ENCODE measurements at places on chromosomes 11 and 22.

DNA sequence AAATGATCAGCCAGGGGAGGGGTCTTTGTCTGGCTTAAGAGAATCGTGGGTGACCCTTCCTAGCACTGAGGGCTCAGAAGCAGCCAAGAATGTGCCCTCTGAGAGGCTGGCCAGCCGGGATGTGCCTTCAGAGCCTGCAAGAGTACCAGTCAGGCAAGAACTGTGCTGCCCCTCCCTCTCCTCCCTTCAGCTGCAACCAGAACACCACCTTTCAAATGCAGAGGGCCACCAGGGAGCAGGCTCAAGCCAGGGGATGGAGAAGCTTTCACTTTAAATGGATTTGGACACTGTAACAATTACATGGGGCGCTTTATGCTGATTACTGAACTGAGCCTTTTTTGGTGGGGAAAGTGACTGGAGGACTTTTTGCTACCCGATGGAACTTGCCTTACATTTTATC lies 44.9 kb upstream of the TENM4 start:
- no peak for DNase-seq

- peak; percentile 93 for DNase-seq
Observed at GRCh38 chr11:129695571-129696308, 119.9 kb upstream of the TMEM45B start.

DNA sequence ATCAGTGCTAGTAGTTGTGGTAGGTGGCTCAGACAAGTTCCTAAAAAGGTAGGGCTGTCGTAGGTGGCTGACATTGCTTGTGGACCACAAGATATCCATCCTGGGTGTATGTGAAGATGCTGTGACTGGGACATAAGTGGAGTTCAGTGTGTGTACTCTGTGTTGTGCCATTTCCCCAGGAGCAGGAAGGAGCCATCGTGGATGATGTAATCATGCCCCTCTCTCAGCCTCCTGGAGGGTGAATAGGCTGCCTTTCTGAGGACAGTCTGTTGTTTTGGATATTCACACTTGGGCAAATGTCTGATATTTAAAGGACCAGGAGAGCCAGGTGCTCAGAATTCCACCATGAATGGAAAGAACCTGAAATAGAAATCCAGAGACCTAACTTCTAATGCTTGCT lies 2.7 kb downstream of the HEPHL1 start:
- no peak for DNase-seq

GRCh38 chr11:118497831-118498230 lies 29.4 kb upstream of the TTC36 start:
- no peak for DNase-seq

- DNase-seq: no peak
Observed at GRCh38 chr22:46356496-46357480, 21.3 kb downstream of the TRMU start.

- no peak for DNase-seq
Observed at GRCh38 chr11:5521540-5521939, 5.0 kb upstream of the UBQLNL start.

- DNase-seq: no peak
Observed at GRCh38 chr11:96075532-96075959, 151.6 kb upstream of the MTMR2 start.

GRCh38 chr11:65801153-65801987 lies 14.5 kb downstream of the OVOL1 start:
- no peak for DNase-seq

DNA sequence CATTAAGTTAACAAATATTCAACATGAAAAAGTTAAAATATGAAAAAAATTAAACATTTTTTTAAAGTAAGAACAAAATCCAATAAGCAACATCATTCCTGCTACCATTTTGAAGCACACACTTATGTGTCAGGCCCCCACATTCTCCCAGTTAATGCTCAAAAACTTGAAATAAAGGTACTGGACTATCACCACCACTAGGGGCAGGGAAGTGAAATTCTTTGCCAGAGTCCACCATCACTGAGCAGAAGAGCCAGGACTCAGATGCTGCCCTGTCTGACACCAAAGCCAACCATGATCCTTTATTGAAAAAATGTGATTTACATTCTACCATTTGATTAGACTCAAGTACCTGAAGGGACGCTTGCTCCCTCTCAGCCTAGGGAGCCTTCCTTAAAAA lies 39.1 kb downstream of the PITPNB start:
- peak; percentile 1 for DNase-seq

GRCh38 chr11:116229236-116229970 lies 543.4 kb downstream of the BUD13 start:
- DNase-seq: no peak

GRCh38 chr22:19886605-19887255 lies 32.1 kb upstream of the GNB1L start:
- DNase-seq: no peak

- peak; percentile 91 for DNase-seq
Observed at GRCh38 chr11:79940165-79940564, 499.3 kb upstream of the TENM4 start.

DNA sequence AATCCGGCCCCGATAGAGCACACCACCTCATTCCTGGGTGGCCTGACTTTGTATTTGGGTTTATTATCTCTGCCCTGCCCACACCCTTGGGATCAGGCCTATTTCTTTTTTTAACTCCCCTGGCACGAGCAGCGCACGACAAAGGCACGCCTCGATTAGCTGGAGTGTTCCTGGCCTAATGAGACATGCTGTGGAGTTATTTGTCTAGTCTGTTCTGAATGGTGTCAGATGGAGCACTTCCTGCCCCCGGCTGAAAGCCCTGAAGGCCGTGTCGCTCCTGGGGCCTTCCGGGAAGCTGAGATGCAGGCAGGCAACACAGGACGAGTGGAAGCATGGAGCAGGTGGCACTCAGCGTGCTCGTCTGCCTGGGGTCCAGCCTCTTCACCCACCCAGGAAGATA lies 47.1 kb downstream of the LARGE1 start:
- no peak for DNase-seq

DNA sequence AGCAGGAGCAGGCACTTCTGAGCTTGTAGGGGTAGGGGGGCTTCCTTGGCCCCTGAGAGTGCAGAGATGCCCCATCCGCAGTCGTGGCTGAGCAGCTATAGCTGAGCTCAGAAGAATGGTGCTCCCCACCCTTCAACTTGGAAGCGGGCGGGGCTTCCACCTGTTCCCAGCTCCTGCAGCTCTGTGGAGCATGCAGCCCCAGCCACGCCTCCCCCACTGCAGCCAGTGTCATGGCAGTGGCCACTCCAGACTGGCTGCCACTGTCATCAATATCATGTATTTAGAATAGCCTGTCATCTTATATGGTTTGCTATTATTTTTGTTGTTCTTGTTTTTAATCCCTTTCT lies 213.1 kb downstream of the LRRC4C start:
- DNase-seq: no peak

GRCh38 chr22:17851759-17852158 lies 77.5 kb upstream of the BID start:
- no peak for DNase-seq

DNA sequence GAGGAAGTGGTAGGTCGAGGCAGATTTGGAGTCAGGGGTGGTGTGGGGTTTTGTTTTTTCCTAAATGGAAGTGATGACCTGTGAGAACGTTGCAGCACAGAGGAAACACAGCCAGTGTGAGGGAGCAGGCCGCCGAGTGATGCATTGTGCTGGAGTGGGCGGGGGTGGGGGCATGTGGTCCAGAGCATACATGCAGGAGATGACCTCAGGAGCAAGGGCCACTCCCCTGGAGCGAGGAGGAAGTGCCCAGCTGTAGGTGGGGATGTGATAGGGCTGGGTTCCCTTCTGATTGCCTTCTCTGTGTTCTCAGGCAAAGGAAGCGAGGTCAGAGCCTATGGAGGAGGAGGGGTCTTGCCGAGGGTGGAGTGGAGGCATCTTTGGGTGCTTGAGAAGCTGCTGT lies 81.4 kb downstream of the PPP6R3 start:
- DNase-seq: no peak

GRCh38 chr11:65446446-65447277 lies 24.1 kb downstream of the NEAT1 start:
- no peak for DNase-seq

DNA sequence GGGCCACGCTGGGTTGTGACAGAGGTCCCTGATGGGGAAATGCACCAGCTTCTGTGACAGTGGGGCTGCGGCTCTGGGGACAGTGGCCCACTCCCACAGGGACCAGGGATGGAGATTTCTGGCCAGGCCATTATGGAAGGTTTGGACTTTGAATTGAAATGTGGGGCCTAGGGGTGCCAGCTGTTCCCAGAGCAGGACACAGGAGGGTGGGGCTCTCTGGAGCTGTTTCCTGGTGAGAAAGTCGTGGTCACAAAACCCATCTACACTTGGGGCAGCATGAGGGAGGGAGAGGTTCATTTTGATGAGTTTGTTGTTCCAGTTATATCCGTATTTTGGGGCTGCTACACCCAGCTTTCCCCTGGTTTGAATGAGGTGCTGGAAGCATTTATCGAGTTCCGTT lies 52.2 kb downstream of the LRP5 start:
- DNase-seq: no peak

DNA sequence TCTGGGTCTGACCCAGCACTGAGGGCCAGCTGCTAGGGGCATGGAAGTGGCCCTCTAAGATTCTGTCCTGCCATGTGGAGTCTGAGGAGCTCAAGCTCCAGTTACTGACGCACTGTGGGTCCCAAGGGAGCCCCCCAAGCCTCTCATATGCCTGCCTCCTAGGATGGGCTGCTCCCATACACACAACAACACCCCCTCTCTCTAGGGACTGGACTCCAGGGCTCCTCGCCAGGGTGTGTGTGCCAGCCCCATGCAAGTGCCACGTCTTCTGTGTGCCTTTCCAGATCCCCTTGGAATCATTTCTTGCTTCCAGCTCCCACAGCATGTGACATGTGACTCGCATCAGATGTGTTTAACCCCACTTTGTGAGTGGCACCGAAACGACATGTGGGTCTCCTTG lies 234.5 kb downstream of the CEP164 start:
- DNase-seq: no peak

DNA sequence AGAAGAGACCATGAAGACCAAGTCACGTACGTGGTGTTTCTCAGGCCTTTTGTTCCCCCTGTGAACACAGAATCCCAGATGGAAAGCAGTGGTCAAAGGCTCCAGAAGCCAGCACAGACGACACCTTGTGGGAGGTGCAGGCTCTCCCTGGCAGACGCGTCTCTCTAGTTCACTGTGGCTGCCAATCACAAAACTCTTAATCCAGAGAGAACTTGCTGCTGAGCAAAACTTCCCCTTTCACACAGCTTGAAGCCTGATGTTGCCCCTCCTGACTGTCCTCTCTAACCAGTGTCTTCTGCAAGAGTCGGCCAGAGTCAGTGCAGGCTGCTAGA lies 67.1 kb downstream of the PIWIL3 start:
- DNase-seq: no peak

DNA sequence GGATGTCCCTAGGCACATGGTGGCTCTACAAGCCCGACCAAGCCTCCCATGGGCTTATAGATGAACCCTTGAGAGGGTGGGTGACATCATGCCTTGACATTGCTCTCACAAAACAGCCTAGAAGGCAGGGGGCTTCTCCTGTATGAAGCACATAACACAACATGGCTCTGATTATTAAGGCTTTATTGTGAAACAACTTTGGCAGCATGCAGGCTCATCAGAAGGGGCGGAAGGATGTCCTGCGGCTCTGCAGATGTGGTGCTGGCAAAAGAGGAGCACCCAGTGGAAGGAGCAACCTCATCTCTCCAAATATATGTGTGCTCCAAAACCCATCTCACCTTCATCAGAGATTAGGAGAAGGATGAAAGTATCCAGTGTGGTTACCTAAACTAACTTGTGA lies 100.4 kb downstream of the MPPED2 start:
- DNase-seq: no peak

GRCh38 chr11:22194907-22195306 lies 2.0 kb downstream of the ANO5 start:
- peak; percentile 67 for DNase-seq

- no peak for DNase-seq
Observed at GRCh38 chr11:61008971-61009370, 37.5 kb downstream of the CD6 start.

- no peak for DNase-seq
Observed at GRCh38 chr11:125454047-125454446, 42.0 kb downstream of the FEZ1 start.

GRCh38 chr11:85801527-85801926 lies 9.4 kb downstream of the SYTL2 start:
- DNase-seq: no peak

DNA sequence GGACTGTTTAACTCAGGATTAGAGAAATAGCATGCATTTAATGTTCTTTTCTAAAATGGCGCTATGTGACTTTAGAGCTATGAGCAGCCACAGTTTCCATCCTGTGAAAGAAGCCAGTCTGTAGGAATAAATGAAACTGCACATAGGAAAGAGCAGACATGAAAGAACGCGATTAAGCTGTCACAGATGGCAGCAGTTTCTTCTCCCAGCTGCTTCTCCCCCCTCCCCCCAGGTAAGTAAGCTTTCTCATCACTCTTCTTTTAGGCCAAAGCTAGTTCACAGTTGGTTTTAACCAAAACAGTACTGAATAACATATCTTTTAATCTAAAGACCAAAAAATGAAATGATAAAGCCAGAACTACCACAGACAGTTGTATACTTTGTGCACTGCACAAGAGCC lies 266.4 kb downstream of the KCNA4 start:
- DNase-seq: no peak

GRCh38 chr22:22578702-22579424 lies 19.8 kb upstream of the PRAME start:
- DNase-seq: no peak

- DNase-seq: no peak
Observed at GRCh38 chr11:23490557-23491235, 630.4 kb upstream of the CCDC179 start.

All from NCI-H526 treated with DMSO at 0.1 percent for 48 hours (cell line).